ENCODE measurements at places on chromosomes 11 and 22. TPM values are rescaled to one million over a fixed set of nuclear protein-coding genes. Genes with fewer than 3 reads are reported as not detected.

The OR56A1 gene
- total RNA-seq: 0.97 TPM

- DNase-seq: no peak
- H3K4me1 ChIP-seq: no peaks in the 10 kb centered on the region
- H3K4me3 ChIP-seq: no peak overlapping the region
- no peak overlapping the region for H3K27ac ChIP-seq
- H3K27me3 ChIP-seq: peaks cover 36% of the 10 kb centered on the region
- H3K36me3 ChIP-seq: no peaks in the 10 kb centered on the region
Observed at GRCh38 chr11:77040401-77040777, 6.2 kb downstream of the B3GNT6 start.

GRCh38 chr11:125588505-125588904 is 4.1 kb upstream of the STT3A start:
- no peaks in the 10 kb centered on the region for H3K27me3 ChIP-seq
- 0 out of 2 replicates have a peak, but pooled peaks cover 4% of the 10 kb centered on the region for H3K4me1 ChIP-seq
- no peak for DNase-seq
- no peak overlapping the region for H3K27ac ChIP-seq
- peaks cover 11% of the 10 kb centered on the region for H3K36me3 ChIP-seq
- no peak overlapping the region for H3K4me3 ChIP-seq

DNA sequence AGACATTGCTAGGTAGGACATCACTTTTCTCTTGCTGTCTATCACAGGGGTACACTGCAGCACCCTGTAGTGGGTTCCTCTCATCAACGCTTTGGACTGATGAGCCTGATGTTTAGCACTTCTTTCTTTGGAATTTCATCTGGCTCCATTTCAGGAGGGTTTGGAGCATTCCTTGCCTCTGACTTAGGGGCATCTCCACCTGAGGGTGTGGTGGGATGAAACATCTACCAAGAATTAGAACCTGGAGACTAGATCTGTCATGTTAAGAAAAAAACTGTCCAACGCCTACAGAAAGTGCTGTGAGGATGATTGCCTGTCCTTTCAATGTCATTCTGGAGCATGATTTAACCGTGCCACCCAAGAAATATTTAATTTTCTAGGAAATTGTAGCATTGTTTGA is 648.4 kb downstream of the ETS1 start:
- H3K4me1 ChIP-seq: no peaks in the 10 kb centered on the region
- no peaks in the 10 kb centered on the region for H3K27me3 ChIP-seq
- no peaks in the 10 kb centered on the region for H3K36me3 ChIP-seq
- H3K27ac ChIP-seq: no peak overlapping the region
- H3K4me3 ChIP-seq: no peak overlapping the region

- no peaks in the 10 kb centered on the region for H3K27me3 ChIP-seq
- no peaks in the 10 kb centered on the region for H3K36me3 ChIP-seq
- no peak overlapping the region for H3K27ac ChIP-seq
Observed at GRCh38 chr11:84775503-84775902, 851.6 kb downstream of the DLG2 start.

DNA sequence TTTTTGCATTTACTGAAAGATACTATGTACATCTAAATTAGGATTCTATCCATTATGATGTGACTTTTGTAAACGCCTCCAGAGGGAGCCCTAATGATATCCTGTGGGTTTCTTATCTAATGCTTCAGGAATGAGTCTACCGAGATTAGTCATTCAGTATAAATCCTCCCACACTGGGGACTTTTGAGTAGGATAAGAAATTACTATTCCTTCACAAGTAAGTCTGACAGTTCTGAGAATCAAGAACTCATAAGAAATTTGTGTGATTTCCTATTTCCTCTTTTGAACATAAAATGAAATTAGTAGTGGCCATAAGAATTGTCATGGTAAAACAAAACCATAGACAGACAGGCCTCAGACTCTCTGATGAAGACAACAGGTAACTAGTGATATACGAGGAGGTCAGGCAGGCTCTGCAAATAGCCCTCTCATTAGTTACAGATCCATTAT is 10.0 kb upstream of the OR5M1 start:
- H3K27ac ChIP-seq: no peak overlapping the region
- H3K4me3 ChIP-seq: no peak overlapping the region
- DNase-seq: peak; percentile 83
- no peaks in the 10 kb centered on the region for H3K27me3 ChIP-seq

- no peaks in the 10 kb centered on the region for H3K36me3 ChIP-seq
- no peak overlapping the region for H3K27ac ChIP-seq
- no peak overlapping the region for H3K4me3 ChIP-seq
- no peak for DNase-seq
- H3K4me1 ChIP-seq: no peaks in the 10 kb centered on the region
Observed at GRCh38 chr11:98800696-98801095, 220.1 kb upstream of the CNTN5 start.

DNA sequence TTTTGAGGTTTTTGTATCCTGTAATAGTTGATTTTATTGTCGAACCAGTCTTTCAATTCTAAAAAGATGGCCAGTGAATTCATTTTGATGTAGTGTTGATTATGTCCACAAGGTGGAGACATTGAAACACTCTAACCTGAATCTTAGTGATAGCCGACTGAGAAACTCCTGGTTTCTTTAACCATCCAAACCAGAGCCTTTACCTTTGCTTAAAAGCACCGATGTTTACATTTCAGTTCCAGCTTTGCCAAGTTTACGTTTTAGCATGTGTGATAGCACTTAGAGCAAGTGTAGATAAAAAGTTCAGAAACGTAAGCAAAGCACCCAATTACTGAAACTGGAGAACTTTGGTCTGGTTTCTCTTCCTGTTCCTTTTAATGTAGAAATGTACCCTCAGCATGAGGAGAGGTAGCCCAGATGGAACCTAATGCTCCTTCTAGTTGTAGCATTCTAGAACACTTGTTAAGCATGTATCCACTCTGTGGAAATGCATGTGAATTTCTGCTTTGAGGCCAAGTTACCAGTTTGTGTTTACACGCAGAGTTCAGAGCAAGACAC is 208.6 kb downstream of the DBX1 start:
- peak; percentile 86 for DNase-seq
- peaks cover 33% of the 10 kb centered on the region for H3K4me1 ChIP-seq
- H3K36me3 ChIP-seq: no peaks in the 10 kb centered on the region
- no peak overlapping the region for H3K4me3 ChIP-seq
- H3K27me3 ChIP-seq: no peaks in the 10 kb centered on the region

GRCh38 chr11:69931060-69931910 is 112.1 kb upstream of the FGF3 start:
- no peaks in the 10 kb centered on the region for H3K27me3 ChIP-seq
- H3K4me3 ChIP-seq: no peak overlapping the region
- no peak for DNase-seq

DNA sequence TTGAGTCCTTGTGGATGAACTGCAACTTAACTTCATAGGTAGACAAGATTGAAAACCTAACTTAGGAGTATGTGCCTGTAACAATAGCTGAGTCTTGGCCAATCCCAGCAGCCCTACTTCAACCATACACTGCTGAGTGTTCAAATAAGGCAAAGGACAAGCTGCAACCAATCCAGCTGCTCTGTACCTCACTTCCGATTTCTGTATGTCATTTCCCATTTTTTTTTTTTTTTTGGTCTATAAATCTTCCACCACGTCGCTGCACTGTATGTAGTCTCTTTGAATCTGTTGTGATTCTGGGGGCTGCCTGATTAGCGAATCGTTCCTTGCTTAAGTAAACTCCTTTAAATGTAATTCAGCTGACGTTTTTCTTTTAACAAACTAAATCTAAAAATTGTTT is 35.4 kb upstream of the FLI1 start:
- no peaks in the 10 kb centered on the region for H3K36me3 ChIP-seq
- no peak for DNase-seq
- H3K27me3 ChIP-seq: no peaks in the 10 kb centered on the region

- H3K27me3 ChIP-seq: no peaks in the 10 kb centered on the region
- H3K4me1 ChIP-seq: peaks cover 3% of the 10 kb centered on the region
- H3K27ac ChIP-seq: no peak overlapping the region
- DNase-seq: no peak
- H3K36me3 ChIP-seq: no peaks in the 10 kb centered on the region
Observed at GRCh38 chr22:29833392-29833965, 4.6 kb downstream of the ASCC2 start.

DNA sequence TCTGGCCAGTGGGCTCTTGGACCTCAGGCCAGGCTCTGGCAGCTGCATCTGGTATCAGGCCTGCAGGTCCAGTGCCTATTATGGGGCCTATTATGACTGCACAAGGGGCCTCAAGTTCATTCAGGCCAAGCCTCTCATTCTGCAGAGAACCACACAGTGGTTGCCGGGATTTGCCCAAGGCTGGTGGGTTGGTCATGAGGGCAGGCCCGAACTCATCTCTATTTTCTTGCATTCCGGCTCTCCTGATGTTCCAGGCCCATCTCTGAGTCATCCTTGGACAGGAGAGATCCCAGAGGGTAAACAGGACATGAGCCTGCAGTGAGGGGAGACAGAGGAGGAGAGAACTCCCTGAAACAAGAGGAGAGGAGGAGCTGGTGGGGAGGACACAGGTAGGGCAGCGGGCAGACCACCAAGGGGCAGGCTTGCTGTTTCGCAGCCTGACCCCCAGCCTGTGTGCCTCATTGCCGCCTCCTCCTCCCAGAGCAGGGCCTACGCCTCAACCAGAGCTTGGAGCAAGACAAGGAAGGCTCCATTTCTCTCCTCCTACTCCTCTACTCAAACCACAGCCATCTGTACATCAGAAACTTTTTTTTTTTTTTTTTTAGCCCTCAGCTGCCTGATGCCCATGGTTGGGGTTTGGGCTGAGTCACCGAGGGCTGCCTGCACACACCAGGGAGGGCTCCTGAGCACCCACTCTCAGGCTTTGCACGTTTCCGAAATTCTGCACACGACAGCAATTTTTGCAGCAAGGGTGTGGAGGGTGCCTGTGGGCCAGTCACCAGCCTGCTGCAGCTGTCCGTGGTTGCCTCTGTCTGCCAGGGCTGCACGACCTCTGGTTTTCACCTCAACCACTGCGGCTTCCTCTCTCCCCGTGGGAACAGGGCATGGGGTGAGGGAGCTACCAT is 12.7 kb upstream of the TREH start:
- peaks cover 14% of the 10 kb centered on the region for H3K4me1 ChIP-seq
- no peak overlapping the region for H3K27ac ChIP-seq
- H3K4me3 ChIP-seq: no peak overlapping the region
- H3K36me3 ChIP-seq: no peaks in the 10 kb centered on the region

DNA sequence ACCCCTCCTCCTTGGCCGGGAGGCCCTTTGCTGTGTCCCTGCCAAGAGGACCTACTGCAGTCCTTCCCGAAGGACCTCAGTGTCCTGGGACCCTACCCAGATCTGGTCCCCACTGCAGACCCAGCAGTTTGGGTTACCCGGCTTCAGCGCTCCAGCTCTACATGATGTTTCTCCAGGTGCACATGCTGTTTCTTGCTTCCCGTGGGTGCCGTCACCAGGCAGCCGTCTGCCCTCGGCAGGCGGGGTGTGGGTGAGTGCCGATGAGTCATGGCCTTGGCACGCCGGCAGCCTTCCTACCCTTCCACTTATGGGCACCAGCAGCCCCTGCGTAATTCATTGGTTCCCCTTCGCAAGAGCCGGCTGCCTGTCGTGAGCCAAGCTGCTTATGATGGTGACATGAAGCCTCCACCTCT is 101.8 kb downstream of the BCR start:
- no peaks in the 10 kb centered on the region for H3K27me3 ChIP-seq
- no peak for DNase-seq
- no peak overlapping the region for H3K4me3 ChIP-seq
- H3K27ac ChIP-seq: no peak overlapping the region
- no peaks in the 10 kb centered on the region for H3K4me1 ChIP-seq

- H3K27ac ChIP-seq: no peak overlapping the region
- no peaks in the 10 kb centered on the region for H3K27me3 ChIP-seq
- H3K36me3 ChIP-seq: no peaks in the 10 kb centered on the region
- no peak for DNase-seq
- no peaks in the 10 kb centered on the region for H3K4me1 ChIP-seq
Observed at GRCh38 chr11:40328890-40329614, 1130.4 kb downstream of the LRRC4C start.

DNA sequence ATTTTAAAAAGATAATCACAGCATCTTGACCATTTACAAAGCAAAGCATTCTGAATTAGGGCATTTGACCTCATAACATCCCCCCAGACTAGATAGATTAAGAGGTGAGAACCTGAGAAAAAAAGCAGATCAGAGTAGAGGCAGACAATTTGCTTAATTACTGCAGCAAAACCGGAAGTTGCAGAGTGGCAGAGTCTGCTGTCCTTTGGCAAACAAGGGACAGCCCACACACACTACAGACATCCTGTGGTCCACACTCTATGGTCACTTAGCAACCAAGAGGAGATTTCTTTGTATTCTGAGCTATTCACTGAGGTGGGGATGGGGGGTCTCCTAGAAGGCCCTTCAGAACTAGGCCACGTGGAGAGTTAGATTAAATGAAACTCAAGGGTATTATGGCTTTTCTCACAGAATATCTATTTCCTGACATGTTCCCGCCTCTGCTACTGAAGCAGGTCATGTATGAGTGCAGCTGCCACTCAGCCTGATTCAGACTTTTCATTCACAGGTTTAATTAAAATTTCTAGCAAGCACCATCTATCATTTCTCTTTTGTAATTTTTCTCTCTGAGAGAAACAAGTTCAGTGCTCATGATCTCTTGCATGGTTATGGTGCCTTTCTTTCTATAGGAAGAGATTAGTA is 48.5 kb downstream of the SVIP start:
- no peak overlapping the region for H3K27ac ChIP-seq
- no peaks in the 10 kb centered on the region for H3K4me1 ChIP-seq
- no peak overlapping the region for H3K4me3 ChIP-seq
- H3K27me3 ChIP-seq: no peaks in the 10 kb centered on the region
- H3K36me3 ChIP-seq: no peaks in the 10 kb centered on the region

GRCh38 chr11:102201776-102202175 is 91.5 kb downstream of the YAP1 start:
- no peak overlapping the region for H3K4me3 ChIP-seq
- H3K27me3 ChIP-seq: no peaks in the 10 kb centered on the region
- H3K27ac ChIP-seq: no peak overlapping the region
- H3K36me3 ChIP-seq: no peaks in the 10 kb centered on the region
- H3K4me1 ChIP-seq: peaks cover 80% of the 10 kb centered on the region

DNA sequence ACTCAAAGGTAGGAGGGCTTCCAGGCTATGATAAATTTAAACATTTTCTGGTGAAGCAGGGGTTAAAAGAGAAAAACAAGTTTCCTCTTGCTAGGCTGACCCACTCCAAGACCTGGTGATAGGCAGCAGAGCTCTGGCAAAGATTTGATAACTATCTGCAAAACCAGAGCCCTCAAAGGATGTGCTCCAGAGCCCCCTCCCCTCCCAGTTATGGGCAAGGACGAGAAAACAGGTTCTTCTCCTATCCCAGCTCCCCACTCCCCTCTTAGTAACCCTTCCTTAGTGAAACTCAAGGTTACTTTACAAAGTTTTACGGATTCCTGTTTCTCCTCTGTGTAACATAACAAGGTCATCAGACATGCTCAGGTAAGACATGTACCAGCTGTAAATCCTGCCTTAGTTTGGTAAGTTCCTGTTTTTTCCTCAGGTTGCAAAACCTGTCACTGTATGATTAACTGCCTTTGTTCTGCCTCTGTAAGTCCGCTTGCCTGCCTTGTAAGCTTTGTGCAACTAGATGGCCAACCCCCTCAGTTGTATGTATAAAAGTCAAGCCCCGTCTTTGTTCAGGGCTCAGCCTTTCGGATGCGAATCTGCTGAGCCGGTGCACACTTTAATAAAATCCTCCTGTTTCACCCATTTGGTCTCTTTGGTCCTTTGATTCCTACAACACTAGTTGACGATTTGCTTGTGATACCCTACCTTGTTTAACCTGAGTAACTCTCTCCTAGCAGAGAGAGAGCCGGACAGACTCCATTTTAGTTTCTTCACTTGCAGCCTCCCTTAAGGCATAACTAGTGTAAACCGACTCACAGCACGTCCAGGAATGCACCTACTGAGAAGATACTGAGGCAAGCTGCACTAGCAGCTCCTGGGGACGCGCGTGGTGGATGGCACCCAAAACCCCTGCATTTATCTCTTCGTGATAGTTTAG is 13.9 kb downstream of the APOBEC3H start:
- H3K4me1 ChIP-seq: peaks cover 12% of the 10 kb centered on the region
- peaks cover 21% of the 10 kb centered on the region for H3K27me3 ChIP-seq
- H3K4me3 ChIP-seq: no peak overlapping the region
- DNase-seq: no peak
- H3K36me3 ChIP-seq: no peaks in the 10 kb centered on the region
- H3K27ac ChIP-seq: no peak overlapping the region
